ENCODE measurements at places on chromosomes 2 and 18.

DNA sequence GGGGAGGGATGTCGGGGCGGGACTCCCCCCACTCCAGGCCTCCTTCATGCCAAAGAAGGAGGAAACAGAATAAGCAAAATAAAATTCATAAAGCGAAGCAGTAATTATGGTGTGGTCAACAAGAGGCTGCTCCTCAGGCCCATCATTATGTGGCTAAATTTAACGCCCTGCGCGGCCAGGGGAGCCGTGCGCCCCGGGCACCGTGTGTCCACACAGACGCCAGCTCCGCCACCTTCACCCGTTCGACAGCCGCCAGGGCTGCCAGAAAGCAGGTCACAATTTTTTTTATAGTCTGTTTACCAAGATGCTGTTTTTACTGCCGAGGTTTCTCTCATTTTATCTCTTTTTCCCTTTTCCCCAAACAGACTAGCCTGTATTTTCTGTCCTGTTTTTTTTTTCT, 31.0 kb downstream of the NHEJ1 start:
- DNase-seq, result no peak

DNA sequence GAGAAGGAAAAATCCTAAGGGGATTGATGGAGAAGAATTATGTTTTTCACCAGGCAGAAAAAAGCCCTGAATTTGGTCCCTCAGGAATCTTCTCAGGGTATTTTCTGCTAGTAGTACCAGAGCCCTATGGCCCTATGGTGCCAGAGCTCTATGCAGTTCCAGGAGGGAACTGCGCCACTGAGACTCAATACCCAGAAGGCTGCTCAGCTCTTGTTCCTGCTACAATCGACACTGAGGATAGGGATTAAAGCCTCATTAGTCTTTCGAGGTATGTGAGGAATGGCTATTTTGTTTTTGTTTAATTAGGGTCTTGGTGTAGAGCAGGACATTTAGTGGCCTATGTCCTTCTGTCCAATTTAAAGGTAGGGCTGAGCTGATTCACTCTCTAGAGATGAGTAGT, 21.7 kb upstream of the PPP3R1 start:
- DNase-seq, result no peak

DNA sequence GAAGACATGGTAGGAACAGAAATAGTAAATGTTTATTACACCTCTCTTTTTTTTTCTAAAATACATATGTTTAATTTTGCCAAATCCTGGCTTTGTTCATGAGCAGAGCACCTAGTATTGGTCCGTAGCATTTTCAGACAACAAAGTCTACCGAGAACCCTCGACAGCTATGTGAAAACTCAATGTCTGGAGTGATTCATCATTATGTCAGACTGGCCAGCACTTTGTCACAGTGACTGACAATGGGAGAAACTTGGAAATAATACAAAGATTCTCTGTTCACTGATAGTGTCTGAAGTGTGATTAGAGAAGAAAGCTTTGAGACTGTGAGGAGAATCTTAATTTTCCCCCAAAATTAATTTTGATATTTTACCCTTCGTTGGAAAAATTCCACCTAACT, 143.0 kb downstream of the HNMT start:
- no peak for DNase-seq

DNA sequence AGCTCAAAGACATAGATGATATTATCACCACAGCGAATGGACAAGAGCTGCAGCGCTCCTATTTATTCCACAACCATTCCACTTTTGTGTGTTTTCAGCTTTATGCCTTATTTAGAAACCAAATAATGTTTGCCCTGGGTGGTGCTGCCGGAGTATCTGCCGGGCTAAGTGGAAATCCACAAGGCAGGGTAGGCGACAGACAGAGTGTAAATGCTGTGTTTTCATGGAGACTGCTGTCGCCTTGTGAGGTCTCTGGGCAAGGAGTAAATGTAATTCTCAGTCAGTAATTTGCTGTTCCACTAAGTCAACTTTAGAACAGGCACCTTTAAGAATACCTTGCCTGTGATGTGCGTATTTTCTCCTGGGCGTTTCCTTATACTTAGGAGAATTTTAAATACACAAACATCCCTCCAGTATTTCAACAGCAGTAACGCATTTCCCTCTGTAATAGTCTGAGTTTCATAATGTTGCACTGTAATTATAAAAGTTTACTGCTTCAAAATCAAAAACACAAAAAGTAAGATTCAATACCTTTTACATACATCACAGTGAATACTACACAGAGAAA, 60.9 kb downstream of the COBLL1 start:
- no peak for DNase-seq

DNA sequence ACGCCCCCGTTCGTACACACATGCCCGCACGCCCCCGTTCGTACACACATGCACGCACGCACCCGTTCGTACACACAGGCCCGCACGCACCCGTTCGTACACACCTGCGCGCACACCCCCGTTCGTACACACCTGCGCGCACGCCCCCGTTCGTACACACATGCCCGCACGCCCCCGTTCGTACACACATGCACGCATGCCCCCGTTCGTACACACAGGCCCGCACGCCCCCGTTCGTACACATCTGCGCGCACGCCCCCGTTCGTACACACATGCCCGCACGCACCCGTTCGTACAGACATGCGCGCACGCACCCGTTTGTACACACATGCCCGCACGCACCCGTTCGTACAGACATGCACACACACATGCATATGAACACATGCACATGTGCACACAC, 45.7 kb downstream of the SPP2 start:
- DNase-seq, result no peak

DNA sequence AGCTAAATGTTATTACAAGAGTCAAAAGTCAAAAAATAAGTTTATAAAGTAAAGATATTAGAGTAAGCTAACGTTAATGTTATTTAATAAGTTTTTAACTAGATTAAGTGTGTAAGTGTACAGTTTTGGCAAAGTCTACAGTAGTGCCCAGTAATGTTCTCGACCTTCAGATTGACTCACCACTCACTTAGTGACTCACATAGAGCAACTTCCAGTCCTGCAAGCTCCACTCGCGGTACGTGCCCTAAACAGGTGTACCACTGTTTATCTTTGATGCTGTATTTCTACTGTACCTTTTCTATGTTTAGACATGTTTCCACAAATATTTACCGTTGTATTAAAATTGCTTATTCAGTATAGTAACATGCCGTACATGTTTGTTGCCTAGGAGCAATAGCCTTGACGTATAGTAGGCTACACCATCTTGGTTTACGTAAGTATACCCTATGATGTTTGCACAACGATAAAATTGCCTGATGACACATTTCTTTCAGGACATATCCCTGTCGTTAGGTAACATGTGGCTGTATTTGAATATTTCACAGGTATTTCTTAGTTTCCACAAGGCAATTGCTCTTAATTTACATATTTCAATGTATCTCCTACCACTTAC, 1641.9 kb upstream of the PIK3C3 start:
- DNase-seq, result no peak

DNA sequence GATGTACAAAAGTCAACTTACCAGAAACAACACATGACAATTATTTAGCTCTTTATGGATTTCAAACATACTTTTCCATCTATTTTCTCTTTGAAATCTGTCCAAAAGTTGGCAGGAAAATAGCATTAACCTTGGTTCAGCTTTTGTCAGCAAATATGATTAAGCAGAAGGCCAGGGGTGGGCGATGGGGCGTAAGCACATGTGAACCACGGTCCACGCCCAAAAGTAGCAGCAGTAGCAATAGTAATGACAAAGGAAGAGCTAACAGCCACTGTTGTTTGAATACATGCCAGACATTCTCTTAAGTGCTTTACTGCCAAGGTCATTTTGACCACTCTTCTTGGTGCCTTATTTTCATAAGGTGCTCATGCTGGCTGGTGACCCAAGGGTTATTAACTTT, 73.5 kb downstream of the ANTXR1 start:
- DNase-seq, result no peak

DNA sequence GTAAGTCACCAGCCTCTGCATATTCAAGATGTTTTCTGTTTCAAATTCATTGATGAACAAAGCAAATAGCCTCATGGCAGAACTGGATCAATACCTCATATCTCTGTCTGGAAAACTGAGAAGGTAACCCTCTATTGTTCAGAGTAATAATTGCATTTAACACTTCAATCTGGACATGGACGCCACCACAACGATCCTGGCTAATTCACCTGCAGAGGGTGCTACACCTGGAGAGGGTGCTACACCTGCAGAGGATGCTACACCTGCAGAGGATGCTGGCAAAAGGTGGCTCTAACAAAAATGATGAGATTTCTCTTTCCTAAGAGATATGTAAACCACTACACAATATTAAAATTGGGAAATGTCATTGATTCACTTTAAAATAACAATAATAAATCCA, 183.1 kb upstream of the HNRNPA3 start:
- DNase-seq, result no peak

DNA sequence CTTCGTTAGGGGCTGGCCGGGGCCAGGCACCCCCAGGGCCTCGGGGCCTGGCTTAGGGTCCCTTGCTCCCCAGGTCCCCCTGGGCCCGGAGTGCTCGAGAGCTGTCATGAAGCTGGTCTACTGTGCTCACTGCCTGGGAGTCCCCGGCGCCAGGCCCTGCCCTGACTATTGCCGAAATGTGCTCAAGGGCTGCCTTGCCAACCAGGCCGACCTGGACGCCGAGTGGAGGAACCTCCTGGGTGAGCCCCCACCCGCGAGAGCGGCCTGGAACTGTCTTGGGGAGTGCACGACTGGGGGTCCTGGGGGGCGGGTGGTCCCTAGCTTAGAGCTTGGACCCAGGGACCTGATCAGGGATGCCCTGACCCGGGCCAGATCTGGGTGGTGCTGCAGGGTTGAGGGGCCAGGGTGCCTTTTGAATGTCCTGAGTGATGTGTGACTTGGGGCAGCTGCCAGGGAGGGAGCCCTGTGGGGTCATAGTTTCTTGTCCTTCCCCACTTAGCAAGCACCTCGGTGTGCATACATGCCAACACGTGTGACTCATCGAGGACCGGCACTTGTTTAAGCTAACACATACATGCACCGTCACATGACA, 27.9 kb downstream of the GPC1 start:
- DNase-seq, result no peak

- no peak for DNase-seq
Measured at GRCh38 chr2:17981936-17982335, 103.5 kb downstream of the KCNS3 start.

Measured in HS-5 (cell line).